ENCODE measurements at places on chromosomes 16 and 17. TPM values are rescaled to one million over a fixed set of nuclear protein-coding genes. Genes with fewer than 3 reads are reported as not detected.
A peak's percentile ranks its signal among the peaks of the same experiment; 100 is the strongest.

GRCh38 chr17:61318684-61319098, 81.0 kb upstream of the TBX2 start:
- H3K36me3 ChIP-seq, result no peaks in the 10 kb centered on the region
- DNase-seq, result no peak
- H3K27me3 ChIP-seq, result no peaks in the 10 kb centered on the region
- H3K27ac ChIP-seq, result no peak overlapping the region

DNA sequence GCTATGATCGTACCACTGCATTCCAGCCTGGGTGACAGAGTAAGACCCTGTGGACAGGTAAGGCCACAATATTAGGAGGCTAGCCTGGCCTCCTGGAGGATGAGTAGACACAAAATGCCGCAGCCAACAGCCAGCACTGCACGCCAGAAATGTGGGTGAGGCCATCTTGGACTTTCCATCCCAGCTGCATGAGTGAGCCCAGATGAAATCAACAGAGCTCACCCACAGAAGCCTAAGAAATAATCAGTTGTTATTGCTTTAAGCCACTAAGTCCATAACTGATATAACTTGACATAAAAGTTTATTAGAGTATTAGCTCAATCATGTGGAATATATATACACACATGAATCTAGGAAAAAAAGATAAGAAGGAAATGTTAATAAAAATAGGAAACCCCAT, 101.7 kb downstream of the CDYL2 start:
- no peaks in the 10 kb centered on the region for H3K27me3 ChIP-seq
- H3K27ac ChIP-seq, result no peak overlapping the region
- DNase-seq, result no peak
- no peaks in the 10 kb centered on the region for H3K36me3 ChIP-seq
- no peak overlapping the region for H3K4me3 ChIP-seq
- H3K4me1 ChIP-seq, result no peaks in the 10 kb centered on the region

GRCh38 chr17:74244128-74244527, 29.9 kb upstream of the DNAI2 start:
- H3K27ac ChIP-seq, result no peak overlapping the region
- H3K27me3 ChIP-seq, result no peaks in the 10 kb centered on the region
- no peaks in the 10 kb centered on the region for H3K36me3 ChIP-seq
- no peak overlapping the region for H3K4me3 ChIP-seq
- H3K4me1 ChIP-seq, result no peaks in the 10 kb centered on the region

DNA sequence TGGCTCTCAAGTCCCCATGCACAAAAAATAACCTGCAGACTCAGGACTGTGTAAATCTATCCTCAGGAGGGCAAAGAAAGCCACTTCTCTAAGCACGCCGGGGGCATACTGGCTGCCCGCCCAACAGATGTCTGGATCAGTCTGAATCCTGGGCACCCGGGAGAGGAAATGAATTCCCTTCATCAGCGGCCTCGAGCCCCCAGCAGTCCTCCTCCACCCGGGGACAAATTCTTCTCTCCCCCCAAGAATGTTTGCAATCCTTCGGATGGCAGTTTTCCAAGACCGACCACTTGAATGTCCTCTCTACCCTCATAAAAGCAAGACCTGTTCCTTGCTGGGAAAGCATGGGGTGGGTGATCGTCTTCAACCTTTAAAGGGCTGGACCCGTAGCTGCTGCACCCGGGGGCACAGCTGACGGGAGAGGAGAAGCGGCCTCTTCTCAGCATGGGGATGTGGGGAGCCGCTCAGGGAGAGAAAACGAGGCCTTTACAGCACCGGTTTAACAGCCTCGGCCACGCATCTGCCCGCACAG, 9.4 kb upstream of the MAP2K3 start:
- peak overlapping the region; percentile 60 for H3K4me3 ChIP-seq
- H3K27ac ChIP-seq, result peak overlapping the region; percentile 83
- H3K4me1 ChIP-seq, result peaks cover 32% of the 10 kb centered on the region
- H3K36me3 ChIP-seq, result no peaks in the 10 kb centered on the region
- DNase-seq, result no peak

- H3K27ac ChIP-seq, result no peak overlapping the region
- H3K4me1 ChIP-seq, result peaks cover 9% of the 10 kb centered on the region
- H3K27me3 ChIP-seq, result peaks cover 8% of the 10 kb centered on the region
- no peaks in the 10 kb centered on the region for H3K36me3 ChIP-seq
- no peak for DNase-seq
Measured at GRCh38 chr16:55513616-55514015, 4.7 kb downstream of the LPCAT2 start.

DNA sequence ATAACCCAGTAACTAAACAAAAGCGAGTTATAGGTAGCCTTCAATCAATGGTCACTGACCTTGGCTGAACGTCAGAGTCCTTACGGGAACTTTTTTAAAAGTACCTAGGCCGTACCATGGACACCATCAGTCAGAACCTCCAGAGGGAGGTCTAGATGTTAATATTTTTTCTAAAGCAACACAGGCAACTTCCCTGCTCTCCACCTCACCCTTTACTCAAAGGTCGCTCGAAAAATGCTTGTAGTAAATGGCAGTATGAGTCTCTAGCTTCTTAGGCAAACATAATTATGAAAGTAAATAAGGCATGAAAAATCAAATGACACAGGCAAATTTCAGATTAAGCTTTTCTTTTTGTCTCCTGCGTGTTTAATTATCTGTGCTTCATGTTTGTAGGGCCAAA, 82.1 kb downstream of the SLC39A11 start:
- H3K27ac ChIP-seq, result no peak overlapping the region
- H3K36me3 ChIP-seq, result no peaks in the 10 kb centered on the region
- peaks cover 8% of the 10 kb centered on the region for H3K4me1 ChIP-seq
- no peak overlapping the region for H3K4me3 ChIP-seq
- H3K27me3 ChIP-seq, result no peaks in the 10 kb centered on the region

- H3K27me3 ChIP-seq, result no peaks in the 10 kb centered on the region
- peaks cover 5% of the 10 kb centered on the region for H3K4me1 ChIP-seq
- H3K27ac ChIP-seq, result no peak overlapping the region
Measured at GRCh38 chr16:86959091-86959651, 358.0 kb downstream of the C16orf95 start.

- no peak overlapping the region for H3K4me3 ChIP-seq
- H3K36me3 ChIP-seq, result no peaks in the 10 kb centered on the region
- H3K27ac ChIP-seq, result no peak overlapping the region
- no peak for DNase-seq
Measured at GRCh38 chr17:66492561-66493005, 190.2 kb downstream of the PRKCA start.

- peaks cover 2% of the 10 kb centered on the region for H3K27me3 ChIP-seq
- no peak overlapping the region for H3K27ac ChIP-seq
- DNase-seq, result peak; percentile 79
Measured at GRCh38 chr17:74457146-74457819, 9.2 kb upstream of the CD300A start.

DNA sequence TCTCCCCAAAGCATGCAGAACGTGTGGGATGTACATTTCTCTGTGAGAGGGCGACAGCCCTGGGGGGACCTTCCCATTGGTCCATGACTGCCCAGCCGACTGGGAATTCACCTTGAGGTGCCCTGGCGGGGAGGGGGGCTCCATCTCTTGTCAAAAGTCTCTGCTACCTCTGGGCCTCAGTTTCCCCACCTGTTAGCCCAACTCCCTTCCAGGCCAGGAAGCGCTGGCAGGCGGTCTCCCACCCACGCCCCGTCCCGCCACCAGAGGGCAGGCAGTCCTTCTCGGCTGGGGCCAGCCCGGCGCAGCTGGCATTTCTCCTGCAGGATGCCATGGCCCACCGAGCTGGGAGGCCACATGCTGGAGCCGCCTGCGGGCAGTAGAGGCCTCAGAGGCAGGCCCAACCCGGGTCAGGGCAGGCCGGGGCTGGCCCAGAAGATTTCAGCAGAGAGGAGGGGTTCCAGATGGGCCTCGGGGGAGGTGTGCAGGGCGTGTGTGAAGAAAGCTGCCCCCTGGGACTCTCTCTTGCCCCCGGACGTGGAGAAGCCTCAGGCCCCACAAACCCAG, 16.6 kb downstream of the CD7 start:
- H3K4me3 ChIP-seq, result no peak overlapping the region
- H3K36me3 ChIP-seq, result no peaks in the 10 kb centered on the region
- DNase-seq, result peak; percentile 67

DNA sequence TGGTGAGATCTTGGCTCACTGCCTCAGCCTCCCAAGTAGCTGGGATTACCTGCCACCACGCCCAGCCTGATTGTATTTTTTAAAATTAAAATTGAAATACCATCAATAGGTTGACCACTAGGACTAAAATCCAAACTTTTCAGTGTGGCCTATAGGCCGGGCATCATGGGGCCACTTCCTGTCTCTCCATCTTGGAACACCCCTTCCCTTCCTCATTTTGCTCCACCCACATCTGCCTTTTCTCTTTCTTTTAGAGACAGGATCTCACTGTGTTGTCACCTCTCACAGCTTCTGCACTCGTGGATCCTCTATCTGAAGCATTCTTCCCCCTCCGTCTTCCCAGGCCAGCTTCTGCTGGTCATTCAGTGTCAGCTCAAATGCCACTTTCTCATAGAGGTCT, 57.0 kb downstream of the BMERB1 start:
- H3K36me3 ChIP-seq, result no peaks in the 10 kb centered on the region
- DNase-seq, result no peak
- no peaks in the 10 kb centered on the region for H3K27me3 ChIP-seq
- no peaks in the 10 kb centered on the region for H3K4me1 ChIP-seq
- H3K4me3 ChIP-seq, result no peak overlapping the region
- no peak overlapping the region for H3K27ac ChIP-seq

- H3K36me3 ChIP-seq, result no peaks in the 10 kb centered on the region
- no peak overlapping the region for H3K27ac ChIP-seq
- H3K4me3 ChIP-seq, result no peak overlapping the region
- H3K27me3 ChIP-seq, result no peaks in the 10 kb centered on the region
Measured at GRCh38 chr16:84193480-84193879, 2.5 kb downstream of the ADAD2 start.

DNA sequence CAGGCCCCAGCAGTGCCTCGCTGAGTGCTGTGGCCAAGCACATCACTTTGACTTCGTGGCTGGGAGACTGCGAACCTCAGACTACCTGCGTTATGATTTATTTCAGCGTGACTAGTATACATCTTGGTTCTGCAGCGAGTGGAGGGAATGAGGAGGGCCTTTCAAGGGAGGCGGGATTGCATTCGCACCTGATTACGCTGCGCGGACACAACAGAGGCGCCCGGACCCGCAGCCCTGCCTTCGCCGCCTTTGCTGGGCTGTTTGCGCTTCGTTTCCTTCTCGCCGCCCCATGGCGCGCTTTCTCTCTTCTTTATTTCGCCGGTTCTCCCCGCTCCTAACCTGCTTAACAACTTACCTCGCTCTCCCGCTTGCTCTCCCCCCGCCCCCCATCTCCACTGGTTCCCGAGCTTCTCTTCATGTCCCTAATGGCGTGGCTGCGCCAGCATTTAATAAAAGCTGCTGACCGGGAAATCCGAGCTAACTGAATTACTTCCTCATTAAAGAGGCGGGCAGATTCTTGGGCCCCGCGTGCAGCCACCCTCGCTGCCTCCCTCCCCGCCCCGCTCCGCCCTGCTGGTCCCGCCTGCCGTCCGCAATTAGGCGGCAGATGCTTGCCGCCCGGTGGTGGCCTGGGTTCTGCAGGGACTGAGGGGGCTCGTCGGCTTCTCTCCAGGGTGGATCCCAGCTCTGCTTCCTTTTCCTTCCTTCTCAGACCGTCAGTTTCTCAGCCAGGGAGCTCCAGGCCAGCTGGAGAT, 257.6 kb upstream of the SDK2 start:
- peak overlapping the region; percentile 28 for H3K4me3 ChIP-seq
- peak; percentile 39 for DNase-seq
- H3K4me1 ChIP-seq, result peaks cover 19% of the 10 kb centered on the region
- peak overlapping the region; percentile 45 for H3K27ac ChIP-seq
- H3K27me3 ChIP-seq, result peaks cover 5% of the 10 kb centered on the region

GRCh38 chr16:57357330-57358085, 1.1 kb upstream of the CCL22 start:
- H3K4me1 ChIP-seq, result peaks cover 5% of the 10 kb centered on the region
- H3K27ac ChIP-seq, result no peak overlapping the region
- no peak for DNase-seq
- no peak overlapping the region for H3K4me3 ChIP-seq
- H3K27me3 ChIP-seq, result no peaks in the 10 kb centered on the region

- DNase-seq, result no peak
- H3K4me1 ChIP-seq, result no peaks in the 10 kb centered on the region
- no peaks in the 10 kb centered on the region for H3K27me3 ChIP-seq
- H3K4me3 ChIP-seq, result no peak overlapping the region
- H3K36me3 ChIP-seq, result no peaks in the 10 kb centered on the region
- no peak overlapping the region for H3K27ac ChIP-seq
Measured at GRCh38 chr17:71726341-71726740, 394.5 kb upstream of the SOX9 start.

- H3K4me3 ChIP-seq, result no peak overlapping the region
- no peaks in the 10 kb centered on the region for H3K36me3 ChIP-seq
- no peak overlapping the region for H3K27ac ChIP-seq
- H3K4me1 ChIP-seq, result no peaks in the 10 kb centered on the region
- H3K27me3 ChIP-seq, result no peaks in the 10 kb centered on the region
- DNase-seq, result no peak
Measured at GRCh38 chr17:62178579-62178978, 113.5 kb upstream of the MED13 start.

DNA sequence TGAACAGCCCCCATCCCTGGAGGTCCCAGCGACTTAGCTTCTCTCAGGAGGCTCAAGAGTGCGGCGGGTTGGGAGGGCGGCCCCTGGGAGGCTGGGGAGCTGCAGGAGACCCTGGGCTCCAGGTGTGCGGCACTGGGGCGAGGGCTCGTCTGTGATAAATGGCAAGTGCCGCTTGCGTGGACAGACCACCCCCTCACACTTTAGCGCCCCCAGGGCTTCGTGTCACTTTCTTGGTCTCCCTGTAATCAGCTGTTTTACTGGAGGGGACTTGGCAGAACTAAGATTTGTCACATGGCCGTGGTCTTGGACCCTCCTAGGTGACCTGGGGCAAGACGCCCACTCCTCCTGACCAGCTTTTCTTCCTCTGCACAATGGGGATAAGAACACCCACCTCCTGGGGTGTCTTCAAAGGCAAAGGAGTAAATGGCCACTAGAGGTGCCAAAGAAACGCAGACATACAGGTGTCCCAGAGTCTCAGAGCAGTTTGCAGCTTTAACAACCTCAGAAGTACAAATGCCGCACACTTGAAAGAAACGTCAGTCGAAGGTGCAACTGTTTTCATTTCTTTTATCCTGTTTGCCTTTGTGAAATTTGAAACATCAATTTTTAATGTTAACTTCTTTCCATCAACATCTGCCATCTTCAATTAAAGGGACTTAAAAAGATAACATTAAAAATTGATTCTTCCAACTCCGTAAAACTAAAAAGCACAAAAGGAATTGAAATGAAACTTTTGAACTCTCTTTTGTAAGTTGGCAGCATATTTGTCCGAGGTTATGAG, 946 bp downstream of the OSGIN1 start:
- no peaks in the 10 kb centered on the region for H3K36me3 ChIP-seq
- H3K27me3 ChIP-seq, result peaks cover 7% of the 10 kb centered on the region
- no peak for DNase-seq
- no peak overlapping the region for H3K4me3 ChIP-seq
- H3K4me1 ChIP-seq, result peaks cover 18% of the 10 kb centered on the region
- H3K27ac ChIP-seq, result no peak overlapping the region

- DNase-seq, result no peak
- H3K36me3 ChIP-seq, result no peaks in the 10 kb centered on the region
- H3K27ac ChIP-seq, result no peak overlapping the region
- no peaks in the 10 kb centered on the region for H3K4me1 ChIP-seq
- H3K27me3 ChIP-seq, result no peaks in the 10 kb centered on the region
Measured at GRCh38 chr17:14169901-14170300, 66.8 kb downstream of the CDRT15 start.

MYH3 gene
- 6.6 TPM for total RNA-seq

PHKB gene
- 64.0 TPM for total RNA-seq

STAT5A gene
- 135 TPM for total RNA-seq

SGF29 gene
- 45.1 TPM for total RNA-seq

ADGRG1 gene
- 949 TPM for total RNA-seq

COL1A1 gene
- 2.6 TPM for total RNA-seq

FADS6 gene
- total RNA-seq, result not detected

SLFN11 gene
- 31.8 TPM for total RNA-seq

ACAP1 gene
- 590 TPM for total RNA-seq

SOX8 gene
- total RNA-seq, result not detected

TAOK1 gene
- total RNA-seq, result 76.9 TPM
